SK-N-SH treated with all-trans-retinoic acid at 6 μM for 48 hours (cell line): ENCODE measurements at places on chromosomes 5 and 9.

DNA sequence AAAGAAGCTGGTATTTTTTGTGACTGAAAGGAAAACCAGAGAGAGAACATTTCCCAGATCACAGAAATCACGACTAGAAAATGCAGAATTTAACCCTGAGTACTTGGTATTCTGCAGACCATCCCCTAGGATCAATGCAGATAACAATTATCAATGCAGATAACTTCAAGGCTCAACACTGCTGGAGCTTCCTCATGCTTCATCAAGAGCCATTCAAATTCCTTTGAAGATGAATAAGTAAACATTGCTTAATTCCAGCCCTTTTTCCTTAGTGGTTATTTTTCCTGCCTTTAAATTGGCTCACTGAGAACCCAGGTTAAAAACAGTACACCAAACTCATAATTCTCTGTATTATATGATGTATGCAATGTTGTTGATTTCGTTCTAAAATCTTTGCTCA, 370.1 kb upstream of the TLE4 start:
- no peak for ATAC-seq

- no peak for ATAC-seq
Observed at GRCh38 chr9:82152181-82152580, 163.6 kb downstream of the SPATA31D1 start.

DNA sequence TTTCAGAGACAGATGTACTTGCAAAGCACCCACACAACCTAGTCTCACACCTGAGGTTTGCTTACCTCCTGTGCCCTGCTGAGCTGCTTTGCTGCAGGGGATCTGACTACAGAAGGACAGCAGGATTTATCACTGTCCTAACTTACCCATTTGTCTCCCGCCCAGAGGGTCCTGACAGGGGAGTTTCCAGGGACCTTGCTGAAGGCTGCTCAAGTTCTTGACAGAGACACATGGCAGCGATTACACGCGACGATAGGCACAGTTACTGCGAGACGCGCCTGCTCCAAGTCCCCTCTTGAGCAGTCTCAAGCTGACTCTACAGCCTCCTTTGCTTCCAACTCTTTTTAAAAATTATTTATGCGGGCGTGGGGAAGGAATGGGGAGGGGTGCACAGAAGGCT, 24.6 kb upstream of the GALNT10 start:
- ATAC-seq: no peak

DNA sequence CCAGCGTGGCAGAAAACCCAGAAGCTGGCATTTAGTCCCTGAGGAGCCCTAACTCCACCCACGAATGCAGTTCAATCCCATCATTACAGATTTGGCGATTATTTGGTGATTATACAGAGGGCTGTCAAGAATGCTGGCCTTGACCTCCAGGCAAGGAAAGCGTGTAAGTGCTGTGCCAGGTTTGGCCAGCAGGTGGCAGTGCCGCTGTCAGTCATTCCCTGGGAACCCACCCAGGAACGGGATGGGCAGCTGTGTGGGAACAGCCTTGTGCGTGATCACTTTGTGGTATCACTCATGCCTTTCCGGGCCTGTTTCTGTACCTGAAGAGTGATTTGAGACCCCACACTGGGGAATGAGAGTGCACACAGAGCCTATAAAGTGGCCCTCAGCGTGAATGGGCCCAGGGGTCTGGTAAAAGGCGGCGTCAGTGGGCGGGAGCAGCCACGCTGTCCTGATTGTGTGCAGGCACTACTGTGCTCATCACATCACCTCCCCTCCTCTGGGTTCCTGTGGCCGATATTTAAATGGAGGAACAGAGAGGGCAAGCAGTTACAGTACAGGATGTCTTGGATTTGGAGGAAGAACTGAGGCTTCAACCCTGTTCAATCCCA, 215.6 kb downstream of the ROR2 start:
- ATAC-seq: peak; percentile 90

DNA sequence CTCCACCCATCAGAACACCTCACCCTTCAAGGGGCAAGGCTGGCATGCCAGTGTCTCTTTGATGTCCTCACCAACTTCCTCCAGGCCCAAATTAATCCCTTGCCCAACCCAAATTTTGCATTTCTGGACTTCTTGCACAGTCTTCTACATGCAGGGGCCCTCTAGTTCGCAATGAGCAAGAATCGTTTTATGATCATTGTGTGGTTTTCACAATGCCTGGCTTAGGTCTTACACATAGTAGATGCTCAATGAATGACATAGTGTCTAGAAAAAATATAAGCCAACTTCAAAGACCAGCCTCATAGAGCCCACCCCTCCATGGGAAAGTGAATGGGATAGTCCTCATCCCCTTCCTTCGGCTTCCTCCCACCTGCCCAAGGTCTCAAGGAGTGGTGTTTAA, 9.8 kb upstream of the ESM1 start:
- ATAC-seq: no peak

DNA sequence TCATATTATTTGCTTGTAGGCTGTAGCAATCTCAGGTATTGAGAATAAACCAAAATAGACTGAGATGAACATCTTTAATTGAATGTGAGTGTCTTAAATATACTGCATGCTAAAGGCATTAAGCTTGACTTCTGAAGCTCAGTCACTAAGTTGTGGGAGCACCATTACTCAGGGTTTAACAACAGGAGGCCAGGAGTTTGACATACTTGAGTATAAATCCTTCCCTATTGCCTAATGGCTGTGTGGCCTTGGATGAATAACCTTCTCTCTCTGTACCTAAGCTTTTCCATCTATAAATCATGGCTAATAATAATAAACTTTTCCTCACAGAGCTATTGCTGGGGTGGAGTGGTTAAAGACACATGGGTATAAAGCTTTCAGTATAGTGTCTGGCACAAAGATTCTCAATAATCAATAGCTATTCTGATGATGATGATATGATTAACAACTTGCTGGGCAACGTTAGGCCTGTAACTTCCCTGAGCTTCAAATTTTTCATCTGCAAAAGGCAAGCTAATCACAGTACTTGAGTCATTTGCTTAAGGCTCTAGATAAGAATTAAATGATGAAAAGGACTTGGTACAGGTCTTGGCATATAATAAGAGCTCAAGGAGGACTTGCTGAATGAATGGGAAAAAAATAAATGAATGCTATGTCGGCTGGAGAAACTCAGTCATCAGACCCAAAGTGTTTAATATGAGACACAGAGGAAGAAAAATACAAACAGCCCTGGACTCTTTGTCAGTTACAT, 174.0 kb upstream of the IL12B start:
- ATAC-seq: no peak; the same call in 1 of the 3 replicates

GRCh38 chr5:1471240-1471853, 26.1 kb upstream of the SLC6A3 start:
- no peak for ATAC-seq

- ATAC-seq: no peak
Observed at GRCh38 chr5:107012371-107012770, 658.4 kb downstream of the EFNA5 start.

DNA sequence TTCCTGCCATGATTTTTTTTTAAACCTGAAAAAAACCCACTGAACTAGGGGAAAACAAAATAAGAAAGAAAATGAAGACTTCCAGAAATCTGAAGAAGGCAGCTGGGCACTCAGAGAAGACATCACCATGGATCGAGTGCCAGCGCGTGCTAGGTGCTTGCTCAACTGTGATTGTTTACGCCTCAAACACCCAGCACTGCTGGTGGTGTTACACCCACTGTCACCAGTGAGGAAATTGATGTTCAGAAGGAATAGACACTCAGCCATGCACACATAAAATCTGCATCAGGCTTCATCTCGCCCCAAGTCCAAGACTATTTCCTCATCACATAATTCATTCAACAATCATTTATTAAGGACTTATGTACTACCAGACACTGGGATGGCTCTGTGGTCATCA, 82.1 kb downstream of the HRH2 start:
- ATAC-seq: no peak

DNA sequence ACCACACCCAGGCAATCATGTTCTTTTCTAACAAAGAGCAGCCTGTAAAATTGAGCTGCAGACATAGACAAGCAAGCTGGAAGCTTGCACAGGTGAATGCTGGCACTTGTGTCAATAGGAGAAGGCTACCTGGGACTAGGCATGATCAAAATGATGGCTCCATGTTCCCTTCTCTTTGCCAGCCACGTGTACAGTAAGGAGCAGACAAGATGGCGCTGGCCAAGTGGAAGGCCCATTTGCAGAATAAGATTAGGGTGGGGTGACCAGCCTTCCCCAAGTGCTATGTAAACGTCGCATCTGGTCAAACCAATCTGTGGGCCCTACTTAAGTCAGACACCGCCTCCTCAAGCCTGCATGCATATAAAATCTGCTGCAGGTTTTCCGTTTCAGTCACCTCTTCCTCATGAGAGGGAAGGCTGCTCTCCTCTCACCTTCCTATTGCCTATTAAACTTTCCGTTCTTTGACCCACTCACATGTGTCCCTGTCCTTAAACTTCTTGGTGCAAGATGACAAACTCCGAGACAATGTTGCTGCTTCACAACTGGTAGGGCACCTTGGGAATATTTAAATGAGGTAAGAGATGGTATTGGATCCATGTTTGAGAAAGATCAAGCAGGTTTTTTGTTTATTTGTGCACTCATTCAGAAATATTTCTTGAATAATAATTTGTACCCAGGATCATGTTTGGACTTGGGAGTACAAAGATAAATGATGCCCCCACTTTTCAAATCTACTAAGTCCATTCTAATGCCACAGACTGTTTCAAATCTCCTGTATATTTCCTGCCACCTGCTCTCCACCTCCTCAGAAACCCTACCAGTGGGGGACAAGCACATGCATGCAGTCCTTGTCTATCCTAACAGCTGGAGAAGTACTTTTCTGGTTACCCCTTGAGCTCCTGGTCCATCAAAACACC, 30.7 kb upstream of the TGFBR1 start:
- ATAC-seq: no peak

GRCh38 chr5:157481265-157481664, 21.3 kb downstream of the NIPAL4 start:
- no peak for ATAC-seq

- no peak for ATAC-seq
Observed at GRCh38 chr5:137287569-137287968, 211.6 kb downstream of the SPOCK1 start.

DNA sequence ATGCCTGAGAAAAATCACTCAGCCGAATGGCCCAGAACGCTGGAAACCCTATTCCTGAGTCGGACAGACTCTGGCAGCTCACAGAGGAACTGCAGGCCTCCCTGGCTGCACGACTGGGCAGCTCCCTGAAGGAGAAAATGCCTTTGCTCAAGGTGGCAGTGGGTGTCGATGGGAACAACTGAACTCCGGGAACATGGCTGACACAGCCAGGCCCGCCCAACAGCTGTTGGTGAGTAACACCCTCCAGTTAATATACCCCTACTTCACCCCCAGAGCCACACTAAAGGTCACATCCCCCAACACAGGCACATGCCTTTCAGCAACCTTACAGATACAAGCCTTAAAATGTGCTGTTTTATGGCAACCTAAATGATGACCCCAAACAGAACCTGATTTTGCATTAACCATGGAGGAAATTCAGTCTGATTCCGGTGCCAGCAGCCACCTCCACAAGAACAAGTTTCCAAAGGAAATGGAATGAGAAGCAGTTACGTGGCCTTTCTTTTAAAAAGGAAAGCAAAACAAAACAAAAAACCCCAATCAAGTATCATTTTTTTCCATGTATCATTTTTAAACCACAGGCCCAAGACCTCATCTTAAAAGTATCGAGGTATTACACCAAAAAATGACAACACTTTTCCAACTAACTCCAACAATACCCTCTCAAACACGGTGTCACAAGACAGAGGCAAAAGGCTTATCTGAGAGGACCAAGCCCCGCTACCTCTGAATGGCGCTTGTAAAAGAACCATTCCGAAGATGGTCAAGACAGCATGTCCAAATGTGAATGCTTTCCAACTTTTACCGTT, 3.1 kb downstream of the KLF9 start:
- ATAC-seq: no peak

GRCh38 chr9:6049798-6050197, 34.4 kb upstream of the RANBP6 start:
- ATAC-seq: no peak
